ENCODE measurements at places on chromosomes 13 and 19.

DNA sequence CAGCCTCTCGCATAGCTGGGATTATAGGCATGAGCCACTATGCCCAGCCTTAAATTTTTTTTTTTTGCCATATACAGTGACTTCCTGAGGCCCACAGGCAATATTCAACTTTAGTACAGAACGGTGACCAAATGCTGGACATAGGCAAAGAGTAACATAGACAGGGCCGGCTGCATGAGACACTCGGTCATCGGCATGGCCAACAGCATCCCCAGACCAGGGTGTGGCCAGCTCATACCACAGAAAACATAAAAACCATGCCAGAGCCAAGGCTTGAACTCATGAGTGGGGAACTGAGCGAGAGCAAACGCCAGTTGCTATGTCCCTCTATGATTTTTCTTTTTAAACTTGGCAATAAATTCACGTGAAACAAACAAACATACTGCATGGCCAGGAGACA lies 17.0 kb downstream of the KANK2 start:
- no peak for DNase-seq

DNA sequence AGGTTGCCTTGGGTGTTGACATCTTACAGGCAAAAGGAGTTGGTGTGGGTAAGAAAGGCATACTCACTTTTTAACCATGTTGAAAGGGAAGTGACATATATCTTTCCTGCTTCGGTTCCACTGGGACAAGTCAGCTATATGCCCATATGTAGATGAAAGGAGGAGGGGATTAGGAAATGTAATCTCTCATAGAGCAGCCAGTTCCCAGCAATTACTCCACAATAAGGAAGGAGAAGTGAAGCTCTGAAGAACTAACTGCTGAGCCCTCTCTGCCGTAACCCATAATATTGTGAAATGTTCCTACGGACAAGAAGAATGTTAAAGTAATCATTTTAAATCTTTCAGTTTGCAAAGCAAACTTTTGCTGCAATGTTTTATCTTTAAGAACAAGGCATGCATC lies 82.2 kb downstream of the EDNRB start:
- DNase-seq, result no peak

- peak; percentile 38 for DNase-seq
These were observed at the start of gene KHSRP for GRCh38 chr19:6424195-6424938. Gene KHSRP (minus strand): TSS chr19:6424811. CDS start chr19:6424701, 110 bp downstream.

DNA sequence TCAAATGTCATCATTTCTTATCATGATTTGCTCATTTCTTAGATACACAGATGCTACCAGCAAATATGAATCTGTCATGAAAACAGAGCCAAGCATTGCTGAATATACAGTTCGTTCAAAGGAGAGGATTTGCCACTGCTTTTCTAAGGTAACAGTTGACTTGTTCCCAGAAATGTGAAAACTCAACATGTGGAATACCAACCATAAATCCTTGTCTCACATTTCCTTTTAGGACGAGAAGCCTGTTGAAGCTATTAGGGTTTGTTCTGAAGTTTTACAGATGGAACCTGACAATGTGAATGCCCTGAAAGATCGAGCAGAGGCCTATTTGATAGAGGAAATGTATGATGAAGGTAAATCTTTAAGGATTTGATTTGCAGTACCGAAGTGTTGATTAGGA lies 86.7 kb downstream of the DNAJC3 start:
- DNase-seq, result no peak

- no peak for DNase-seq
These were observed 5.5 kb upstream of the POU4F1 start for GRCh38 chr13:78608688-78609463.

- DNase-seq, result no peak
These were observed 4.1 kb downstream of the MAB21L1 start for GRCh38 chr13:35472323-35472881.

GRCh38 chr13:66995203-66995611 lies 234.9 kb downstream of the PCDH9 start:
- DNase-seq, result peak; percentile 1

- DNase-seq, result no peak
These were observed 401.1 kb upstream of the SPRY2 start for GRCh38 chr13:80742033-80742432.

DNA sequence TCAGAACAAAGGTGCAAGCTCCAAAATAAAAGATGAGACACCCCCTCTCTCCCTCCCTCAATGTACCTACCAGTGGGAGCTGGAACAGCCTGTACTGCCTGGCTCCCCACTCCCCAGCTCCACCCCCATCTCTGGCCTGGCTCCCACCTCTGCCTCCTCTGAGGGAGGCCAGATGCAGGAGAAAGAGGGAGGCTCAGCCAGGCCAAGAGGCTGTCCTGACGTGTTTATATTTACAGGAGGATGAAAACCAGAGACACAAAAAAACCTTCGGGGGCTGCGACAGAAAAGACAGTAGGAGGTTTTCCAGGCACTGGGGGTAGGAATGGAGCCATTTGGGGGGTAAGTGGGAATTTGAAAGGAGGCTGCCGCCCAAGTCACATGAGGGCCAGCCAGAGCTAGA lies 19.7 kb downstream of the ARHGEF18 start:
- no peak for DNase-seq
